Activated T-cell treated with anti-CD3 and anti-CD28 coated beads for 1 hour (primary cell): ENCODE measurements at places on chromosomes 16 and 17.

- DNase-seq: no peak
Measured at GRCh38 chr17:76089680-76090516, 10.9 kb downstream of the ZACN start.

DNA sequence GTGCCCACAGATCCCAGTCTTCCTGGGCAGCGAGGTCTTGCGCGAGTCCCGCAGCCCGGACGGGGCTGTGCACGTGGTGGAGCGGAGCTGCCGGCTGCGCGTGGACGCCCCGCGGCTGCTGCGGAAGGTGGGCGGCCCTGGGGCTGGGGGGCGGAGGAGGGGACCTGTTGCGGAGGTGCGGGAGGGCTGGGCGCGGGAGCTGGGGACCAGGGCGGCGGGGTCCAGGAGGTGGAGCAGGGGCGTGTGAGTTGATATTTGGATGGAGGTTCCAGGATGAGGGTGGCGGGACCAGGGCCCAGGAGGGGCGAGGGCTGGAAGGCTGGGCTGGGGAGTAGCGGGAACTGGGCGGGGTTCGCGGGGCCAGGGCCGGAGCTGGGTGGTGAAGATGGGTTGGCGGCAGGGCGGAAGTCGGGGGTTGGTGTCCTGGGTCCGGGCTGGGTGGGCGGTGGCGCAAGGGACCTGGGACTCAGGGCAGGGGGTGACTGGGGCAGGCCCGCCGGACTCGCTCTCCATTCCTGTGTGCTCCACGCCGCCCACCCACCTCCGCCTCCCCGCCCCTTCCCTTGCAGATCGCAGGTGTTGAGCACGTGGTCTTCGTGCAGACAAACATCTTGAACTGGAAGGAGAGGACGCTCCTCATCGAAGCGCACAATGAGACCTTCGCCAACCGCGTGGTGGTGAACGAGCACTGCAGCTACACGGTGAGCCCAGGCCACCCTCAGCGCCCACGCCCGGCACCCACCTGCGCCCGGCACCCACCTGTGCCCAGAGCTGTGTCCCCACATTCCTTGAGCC lies 29.6 kb downstream of the SEC14L5 start:
- DNase-seq: no peak

DNA sequence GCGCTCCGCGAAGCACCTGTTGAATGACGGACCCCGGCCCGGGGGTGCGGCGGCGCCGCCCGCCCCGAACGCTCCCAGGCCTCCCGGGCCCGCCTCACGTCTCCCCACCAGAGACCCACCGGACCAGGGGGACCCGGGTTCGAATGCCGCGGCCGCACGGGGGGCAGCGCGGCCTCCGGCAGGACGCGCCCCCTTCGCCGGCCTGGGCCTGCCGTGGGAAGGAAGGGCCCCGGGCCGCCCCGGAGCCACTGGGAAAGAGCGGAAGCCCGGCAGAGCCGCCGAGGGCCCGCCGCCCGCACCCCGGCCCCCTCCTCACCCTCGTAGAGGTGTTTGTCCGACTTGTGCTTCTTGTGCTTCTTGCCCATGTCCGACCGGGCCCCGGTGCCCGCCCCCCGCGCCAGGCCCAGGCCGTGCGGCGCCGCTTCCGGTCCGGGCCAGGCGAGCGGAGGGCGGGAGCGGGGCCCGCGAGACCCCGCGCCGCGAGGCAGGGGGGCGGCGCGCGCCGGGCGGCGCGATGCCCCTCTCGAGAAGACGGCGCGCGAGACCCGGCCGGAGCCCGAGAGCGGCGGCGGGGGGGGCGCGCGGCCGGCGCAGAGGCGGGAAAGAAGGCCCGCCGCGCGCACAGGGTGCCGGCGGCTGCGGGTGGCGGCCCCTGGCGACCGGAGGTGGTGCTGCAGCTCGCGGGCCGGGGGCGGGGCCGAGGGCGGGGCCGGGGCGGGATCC lies at the start of gene BRD7:
BRD7 (minus strand) TSS at position 579 of the 723 bp plus-strand sequence; CDS start at position 365, 214 bp downstream.
- peak; percentile 55 for DNase-seq

- no peak for DNase-seq
Measured at GRCh38 chr16:2205967-2206313, 686 bp downstream of the MLST8 start.

GRCh38 chr16:265002-265529 lies 10.7 kb downstream of the RGS11 start:
- DNase-seq: no peak

DNA sequence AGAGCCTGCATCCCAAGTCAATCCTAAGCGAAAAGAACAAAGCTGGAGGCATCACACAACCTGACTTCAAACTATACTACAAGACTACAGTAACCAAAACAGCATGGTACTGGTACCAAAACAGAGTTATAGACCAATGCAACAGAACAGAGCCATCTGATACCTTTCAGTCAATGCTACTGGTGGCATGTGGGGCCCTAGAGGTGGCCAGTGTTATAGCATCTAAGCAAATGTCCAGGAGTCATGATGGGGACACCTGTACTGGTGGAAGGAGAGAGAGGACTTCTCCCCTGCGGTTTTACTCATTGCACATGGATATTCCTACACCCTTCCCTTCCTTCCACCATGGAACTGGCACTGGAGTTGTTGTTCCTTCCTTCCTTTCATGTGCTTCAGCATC lies 6.0 kb upstream of the ASIC2 start:
- DNase-seq: no peak

- no peak for DNase-seq
Measured at GRCh38 chr17:45189009-45189408, 27.3 kb downstream of the HEXIM2 start.

DNA sequence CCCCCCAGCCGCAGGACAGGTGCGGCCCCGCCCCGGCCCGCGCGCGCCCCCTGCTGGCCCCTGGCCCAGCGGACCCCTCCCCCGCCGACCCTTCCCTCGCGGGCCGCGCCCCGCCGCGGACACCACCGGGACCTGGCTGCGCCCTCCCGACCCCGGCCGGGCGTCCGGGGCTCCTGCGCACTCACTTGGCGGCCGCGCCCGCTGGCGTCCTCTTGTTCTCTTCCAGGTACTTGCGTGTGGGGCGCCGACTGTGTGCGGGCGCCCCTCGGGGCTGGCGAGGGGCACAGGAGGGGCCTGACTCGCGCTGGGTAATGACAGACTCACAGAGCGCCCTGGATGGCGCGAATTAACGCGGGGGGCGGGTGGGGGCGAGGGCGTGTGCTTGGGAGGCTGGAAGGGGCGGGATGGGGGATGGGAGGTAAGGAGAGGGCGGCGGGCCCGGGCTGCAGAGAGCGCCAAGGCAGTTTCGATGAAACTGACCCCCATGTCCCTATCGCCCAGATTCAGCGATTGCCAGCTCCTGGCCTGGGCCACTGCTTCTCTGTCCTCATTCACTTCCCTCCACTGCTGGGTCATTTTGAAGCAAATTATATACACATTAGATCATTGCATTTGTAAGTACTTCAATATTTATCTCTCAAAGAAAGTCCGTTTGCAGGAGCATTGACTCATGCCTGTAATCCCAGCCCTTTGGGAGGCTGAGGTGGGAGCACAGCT lies 445 bp upstream of the DBNDD1 start:
- peak; percentile 41 for DNase-seq

- DNase-seq: no peak
Measured at GRCh38 chr17:55883149-55883548, 132.3 kb downstream of the PCTP start.

DNA sequence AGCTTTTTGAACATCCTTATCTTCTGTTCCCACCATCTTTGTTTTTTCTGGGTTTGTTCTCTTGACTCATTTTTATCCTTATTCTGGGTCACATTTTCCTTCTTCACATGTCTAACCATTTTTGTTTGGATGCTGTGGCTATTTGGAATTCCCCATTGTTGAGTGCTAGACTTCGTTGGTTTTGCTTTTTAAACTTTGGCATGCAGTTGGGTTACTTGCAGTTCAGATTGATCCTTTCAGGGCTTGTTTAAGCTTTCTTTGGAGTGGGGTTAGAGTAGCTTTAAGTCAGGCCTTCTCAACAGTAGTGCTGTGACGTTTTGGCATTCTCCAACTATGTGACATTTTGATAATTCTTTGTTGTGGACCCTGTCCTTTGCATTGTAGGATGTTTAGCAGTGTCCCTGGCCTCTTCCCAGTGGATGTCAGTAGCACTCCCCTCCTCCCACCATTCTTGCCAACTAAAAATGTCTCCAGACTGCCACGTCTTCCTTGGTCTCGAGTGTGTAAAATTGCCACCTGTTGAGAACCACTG lies 21.1 kb downstream of the PRMT7 start:
- DNase-seq: no peak

DNA sequence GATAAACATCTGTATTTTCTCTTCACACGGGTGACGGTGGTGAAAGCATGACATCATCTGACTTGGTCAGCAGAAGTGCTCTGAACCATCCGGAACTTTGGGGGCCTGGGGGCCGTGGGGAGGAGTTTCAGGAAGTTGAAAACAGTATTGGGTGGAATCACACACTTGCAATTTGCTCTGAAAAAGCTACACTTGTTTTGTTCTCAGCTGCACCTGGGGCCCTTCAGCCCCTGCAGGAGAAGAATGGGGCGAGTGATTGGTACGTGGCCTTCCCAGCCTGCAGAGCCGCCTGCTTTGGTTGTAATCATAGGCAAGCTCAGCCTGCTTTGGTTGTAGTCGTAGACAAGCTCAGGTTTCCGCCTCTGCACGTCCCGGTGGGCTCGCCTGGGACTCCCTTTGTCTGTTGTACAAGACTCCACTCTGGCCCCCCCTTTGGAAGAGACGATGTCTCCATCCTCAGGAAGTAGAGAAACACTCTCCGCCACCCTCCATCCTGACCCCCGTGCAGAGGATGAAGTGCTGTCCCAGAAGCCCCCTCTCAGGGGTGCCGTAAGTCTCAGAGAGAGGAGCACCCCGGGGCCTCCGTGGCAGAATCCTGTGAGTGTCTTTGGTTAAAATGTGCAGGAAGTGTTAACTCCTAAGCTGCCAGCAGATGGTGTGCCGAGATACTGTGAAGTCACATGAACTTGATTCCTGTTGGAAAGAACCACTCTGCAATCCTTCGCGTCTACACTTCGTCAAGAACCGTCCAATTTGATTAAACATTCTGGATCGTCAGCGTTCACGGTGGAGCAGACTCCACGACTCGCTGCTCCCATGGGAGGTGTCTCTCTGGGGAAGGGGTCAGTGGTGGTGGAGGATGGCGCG lies 5.4 kb downstream of the BANP start:
- DNase-seq: peak; percentile 40

DNA sequence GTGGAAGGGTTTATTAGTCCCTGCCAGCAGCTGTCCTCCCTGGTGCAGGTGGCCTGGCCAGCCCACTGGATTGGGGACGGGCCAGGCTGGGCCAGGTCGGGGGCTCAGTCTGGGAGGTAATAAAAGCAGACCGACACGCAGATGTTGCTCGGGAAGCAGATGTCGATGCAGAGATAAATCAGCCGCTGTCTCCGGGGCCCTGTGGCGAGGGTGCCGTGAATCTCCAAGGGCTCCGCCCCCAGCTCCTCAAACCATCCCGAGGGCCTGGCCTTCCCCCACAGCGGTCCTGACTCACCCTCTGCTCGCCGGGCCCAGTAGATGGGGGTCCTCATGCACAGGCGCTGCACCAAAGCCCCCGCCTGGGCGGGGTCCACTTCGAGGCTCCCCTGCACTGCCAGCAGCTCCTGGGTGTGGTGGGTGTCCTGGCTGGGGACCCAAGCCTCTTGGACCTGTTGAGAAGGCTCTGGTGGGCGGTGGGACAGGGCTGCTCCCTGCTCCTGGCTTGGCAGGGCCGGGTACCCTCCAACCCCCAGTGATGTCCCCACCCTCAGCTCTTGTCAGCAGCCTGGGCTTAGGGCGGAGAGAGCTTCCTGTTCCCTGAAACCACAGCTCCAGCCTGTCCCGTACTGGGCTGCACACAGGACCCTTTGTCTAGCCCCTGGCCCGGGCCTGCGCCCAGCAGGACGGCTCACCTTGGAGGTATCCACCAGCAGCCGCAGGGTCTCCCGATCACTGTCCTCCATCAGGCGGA lies 1.2 kb downstream of the BRICD5 start:
- DNase-seq: no peak

DNA sequence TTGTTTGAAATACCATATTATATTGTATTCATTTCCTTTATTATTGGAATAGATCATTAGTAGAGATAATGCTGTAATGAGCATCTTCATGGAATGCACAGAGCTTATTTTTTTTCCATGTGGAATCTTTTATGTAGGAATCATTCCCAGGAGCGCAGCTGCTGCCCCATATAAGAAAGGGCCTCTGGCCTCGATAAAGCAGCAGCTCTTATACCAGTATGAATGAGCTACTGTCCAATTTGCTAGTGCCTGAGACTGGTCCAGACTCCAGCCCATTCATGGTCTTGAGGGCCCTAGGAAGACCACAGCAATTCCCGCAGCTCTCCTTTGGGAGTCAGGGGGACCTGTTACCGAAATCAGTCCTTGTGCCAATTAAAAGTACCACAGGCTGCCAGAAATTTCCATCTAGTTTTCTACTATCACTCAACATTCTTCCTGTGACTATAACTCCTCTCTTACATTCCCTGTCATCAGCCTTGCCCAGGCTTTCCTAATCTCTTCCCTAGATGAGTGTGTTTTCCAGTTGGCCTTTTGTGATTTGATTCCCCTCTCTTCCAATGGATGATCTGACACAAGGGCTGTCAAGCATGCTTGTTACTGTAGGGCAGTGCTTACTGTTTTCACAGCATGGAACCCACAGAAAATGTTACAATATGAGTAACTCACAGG lies 1.9 kb downstream of the ZNF843 start:
- no peak for DNase-seq

GRCh38 chr16:16116841-16117240 lies 106.5 kb downstream of the ABCC6 start:
- DNase-seq: no peak

DNA sequence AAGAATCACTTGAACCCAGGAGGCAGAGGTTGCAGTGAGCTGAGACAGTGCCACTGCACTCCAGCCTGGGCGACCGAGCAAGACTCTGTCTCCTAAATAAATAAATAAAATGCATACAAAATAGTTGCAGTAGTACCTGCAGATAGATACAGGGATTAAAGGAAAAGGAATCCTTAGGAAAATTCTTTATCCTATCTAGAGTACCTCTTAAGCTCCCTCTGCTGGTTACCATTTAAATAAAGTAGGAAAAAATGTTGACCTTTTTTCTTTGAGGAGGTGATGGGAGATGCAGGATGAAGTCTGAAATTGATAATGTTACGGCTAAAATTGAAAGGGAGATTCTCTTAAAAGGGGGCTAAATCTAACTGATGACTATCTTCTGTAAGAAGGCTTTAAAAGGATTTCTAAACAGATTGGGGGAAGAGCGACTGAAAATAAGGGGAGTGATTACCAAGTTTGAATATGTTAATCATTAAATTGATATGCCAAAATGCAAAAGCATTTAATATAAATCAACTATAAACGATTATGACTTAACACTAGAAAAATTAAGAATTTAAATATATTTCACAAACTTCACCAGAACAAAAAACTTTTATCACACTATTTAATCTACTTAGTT lies 29.4 kb downstream of the C16orf87 start:
- no peak for DNase-seq

DNA sequence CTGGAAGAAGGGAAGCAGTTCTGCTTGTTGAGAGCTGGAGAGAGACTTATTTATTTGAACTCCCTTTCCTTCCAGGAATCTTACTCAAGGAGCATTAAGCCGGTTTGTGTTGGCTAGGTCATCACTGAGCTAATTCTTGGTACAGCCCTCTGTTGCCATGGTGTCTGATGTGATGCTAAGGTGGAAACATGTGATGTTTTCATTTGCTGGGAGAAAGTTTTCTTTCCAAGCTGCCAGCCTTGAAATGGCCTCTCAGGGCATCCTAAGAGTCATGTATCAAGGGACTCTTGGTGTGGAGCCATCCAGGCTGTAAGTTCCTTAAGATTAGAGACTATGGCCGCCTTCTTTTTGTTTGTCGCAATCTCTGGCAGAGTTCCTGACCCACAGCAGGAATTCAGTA lies 4.2 kb downstream of the PSKH1 start:
- DNase-seq: no peak

- DNase-seq: no peak
Measured at GRCh38 chr17:38627957-38628356, 22.2 kb upstream of the SRCIN1 start.

GRCh38 chr17:2406903-2407790 lies 6.3 kb upstream of the MNT start:
- no peak for DNase-seq
